Hepatic stellate cell (primary cell): ENCODE measurements at places on chromosomes 3 and 15.
A peak's percentile ranks its signal among the peaks of the same experiment; 100 is the strongest.

DNA sequence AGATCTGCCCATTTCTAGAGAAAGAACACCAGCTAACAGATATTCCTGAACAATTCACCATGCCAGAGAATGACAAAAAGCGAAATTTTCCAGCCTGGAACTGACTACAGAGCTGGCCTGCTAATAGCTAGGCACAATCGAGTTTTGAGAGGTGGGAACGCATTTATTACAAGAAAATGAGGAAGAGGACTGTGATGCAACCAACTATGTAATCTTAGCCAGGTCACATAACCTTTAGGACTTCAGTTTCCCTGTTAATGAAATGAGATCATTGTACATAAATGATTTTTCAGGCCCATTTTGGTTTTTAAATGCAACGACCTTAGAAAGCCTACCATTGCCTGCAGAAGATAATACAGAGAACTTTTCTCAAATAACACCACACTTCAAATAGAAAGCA lies 72.1 kb upstream of the SETMAR start:
- no peak for DNase-seq

GRCh38 chr3:108396336-108396735 lies 100.0 kb downstream of the HHLA2 start:
- DNase-seq, result no peak

DNA sequence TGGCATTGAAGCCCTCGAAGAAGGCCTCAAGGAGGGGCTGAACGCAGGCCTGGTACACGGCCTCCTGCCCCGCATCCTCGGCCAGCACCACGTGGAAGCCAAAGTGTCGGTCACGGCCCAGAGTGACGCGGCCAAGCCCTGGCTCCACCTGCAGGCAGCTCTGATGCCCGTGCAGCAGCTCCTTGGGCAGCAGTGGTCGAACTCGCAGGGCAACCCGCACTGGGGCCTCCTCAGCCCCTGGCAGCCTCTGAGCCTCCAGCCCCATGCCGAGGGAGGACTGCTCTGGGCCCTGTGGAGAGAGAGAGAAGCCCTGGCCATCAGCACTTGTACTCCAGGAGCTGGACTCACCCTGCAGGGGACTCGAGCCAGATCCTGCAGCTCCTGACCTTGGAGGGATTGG lies 2.6 kb downstream of the KIF7 start:
- no peak for DNase-seq

GRCh38 chr15:88799341-88799740 lies 3.9 kb upstream of the ACAN start:
- DNase-seq, result no peak

DNA sequence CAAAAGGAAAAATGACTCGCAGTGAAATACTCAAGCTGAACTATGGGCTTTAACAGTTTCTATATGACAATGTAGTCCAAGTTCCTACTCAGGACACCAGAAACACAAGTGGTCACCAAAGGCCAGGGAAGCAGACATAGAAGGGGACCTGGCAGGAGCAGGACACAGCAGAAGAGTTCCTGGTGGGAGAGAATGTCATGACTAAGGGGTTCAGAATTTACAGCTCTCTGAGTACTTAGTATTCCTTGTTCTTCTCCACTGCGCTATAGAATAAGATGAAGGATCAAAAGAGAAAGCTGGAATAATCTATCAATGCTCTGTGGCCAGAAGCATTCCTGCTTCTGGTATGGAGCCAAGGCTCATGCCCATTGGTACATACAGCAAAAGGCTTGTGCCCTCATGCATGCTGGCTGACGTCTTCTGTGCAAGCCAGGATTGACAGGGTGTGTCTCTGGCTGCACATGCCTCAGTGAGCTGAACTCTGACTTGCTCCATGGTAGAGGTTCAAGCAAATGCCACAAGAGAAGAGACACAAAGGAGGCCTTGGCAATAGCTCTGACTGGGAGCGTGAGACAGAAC lies 128.7 kb upstream of the SLC2A2 start:
- no peak for DNase-seq

DNA sequence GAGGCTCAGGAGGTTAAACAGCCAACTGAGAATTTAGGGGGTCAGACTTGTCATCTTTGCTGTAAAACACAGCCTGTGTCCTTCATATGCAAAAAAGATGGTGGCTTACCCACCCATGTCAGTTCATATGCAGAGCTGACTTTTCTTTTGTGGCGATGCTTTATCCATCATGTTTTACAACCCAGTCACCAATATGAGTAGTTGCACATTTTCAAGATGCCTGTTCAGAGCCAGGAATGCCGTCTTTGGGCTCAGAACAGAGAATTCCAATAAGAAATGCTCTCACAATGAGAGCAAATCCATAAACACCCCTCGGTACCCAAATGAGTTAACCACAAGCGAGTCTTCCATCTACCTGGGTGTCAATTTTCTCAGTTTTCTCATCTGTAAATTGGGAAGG lies 83.6 kb downstream of the TIGIT start:
- no peak for DNase-seq

GRCh38 chr3:48064292-48064829 lies 48.1 kb upstream of the MAP4 start:
- DNase-seq, result no peak

DNA sequence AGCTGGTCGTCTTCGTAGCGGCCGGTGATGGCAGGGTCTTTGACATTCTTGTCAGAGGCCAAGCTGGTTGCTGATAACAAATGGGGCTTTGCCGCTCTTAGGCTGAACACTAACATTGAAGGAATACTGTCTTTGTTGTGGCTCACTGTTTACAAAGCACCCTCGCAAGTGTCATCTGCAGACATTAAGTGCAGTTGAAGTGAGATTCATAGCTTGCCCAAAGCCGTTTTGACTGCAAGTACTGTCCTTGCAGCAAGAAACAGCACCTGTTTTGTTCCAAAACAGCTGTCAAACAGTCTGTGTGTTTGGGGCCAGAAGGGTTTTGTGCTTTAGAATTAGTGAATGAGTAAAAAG lies 568 bp downstream of the SENP2 start:
- DNase-seq, result no peak

GRCh38 chr15:35491999-35492398 lies 54.0 kb downstream of the DPH6 start:
- DNase-seq, result no peak

DNA sequence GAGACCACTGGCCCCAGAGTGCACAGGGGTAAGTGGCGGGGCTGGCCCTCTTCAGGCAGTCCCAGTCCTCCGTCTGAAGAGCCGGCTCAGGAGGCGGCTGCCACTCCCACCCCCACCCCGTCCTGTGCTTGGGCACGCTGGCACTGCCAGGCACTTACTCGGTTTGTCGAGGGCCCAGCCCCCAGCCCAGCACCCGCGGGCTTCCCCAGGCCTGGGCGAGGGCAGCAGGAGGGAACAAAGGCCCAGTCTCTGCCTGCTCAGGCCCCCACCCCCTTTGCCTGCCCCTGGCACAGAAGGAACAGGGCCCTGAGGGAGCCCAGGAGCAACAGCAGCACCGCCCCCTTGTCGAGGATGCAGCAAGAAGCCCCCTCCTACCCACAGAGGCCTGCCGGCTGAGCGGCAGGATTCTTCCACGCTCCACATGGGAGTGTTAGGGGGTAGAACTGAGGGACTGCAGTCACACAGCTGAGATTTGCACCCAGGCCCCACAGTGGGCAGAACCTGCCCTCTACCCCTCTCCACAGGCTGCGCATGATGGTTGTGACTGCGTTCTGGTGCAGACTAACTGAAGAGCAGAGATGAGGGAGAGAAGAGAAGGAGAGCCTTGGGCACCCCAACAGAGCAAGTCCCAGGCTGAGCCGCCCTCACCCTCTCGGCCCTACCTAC lies 8.9 kb downstream of the DUSP7 start:
- DNase-seq, result no peak

GRCh38 chr3:66465587-66465986 lies 35.2 kb downstream of the LRIG1 start:
- DNase-seq, result no peak

DNA sequence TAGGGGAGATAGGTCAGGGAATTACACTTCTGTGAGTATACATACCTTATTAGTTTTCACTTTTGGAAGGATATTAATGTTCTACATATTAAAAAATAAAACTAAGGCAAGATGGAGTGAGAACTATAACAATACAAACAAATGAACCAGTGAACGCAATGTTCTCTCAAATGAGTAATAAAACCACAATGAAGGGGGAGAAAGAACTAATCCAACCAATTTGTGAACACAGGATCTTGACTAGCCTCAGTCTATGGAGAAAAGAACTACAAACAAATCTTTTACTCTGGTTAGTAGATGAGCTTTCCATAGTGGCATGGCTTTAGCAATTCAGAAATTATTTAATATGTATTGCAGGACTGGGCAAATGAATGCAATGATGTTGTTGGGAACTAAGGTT lies 26.9 kb upstream of the ATOSA start:
- DNase-seq, result no peak

GRCh38 chr3:146894406-146894805 lies 289.3 kb upstream of the PLSCR5 start:
- no peak for DNase-seq

DNA sequence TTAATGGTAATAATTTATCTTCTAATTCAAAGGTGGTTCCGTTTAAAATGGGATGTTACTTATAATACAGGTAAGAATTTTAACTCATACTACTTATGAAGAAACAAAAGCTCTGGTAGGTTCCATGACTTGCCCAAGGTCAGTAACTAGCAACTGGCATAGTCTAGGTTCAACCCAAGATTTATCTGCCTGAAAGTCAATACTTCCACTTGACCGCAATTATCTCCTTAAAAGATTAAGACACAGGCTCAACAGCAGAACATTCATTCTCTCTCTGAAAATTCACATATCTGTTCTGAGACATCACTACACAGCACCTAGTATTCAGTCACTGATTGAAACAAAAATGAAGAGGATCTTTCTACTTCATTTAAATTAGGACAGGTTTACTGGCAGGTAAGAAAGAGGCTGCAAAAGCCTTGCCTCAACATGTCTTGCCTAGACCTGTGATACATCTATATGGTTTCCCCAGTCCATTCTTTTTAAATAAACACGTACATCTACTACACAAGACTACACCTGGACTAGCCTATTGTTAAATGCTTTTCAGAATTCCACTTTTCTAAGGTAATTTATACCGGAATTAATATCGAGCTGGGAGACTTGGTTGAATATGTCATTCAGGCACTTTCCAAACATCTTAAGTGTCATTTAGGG lies 1.2 kb downstream of the CSNK1G1 start:
- DNase-seq, result no peak

- no peak for DNase-seq
These were observed 12.7 kb upstream of the OXSR1 start for GRCh38 chr3:38152609-38153008.

GRCh38 chr15:71448688-71449114 lies 333.4 kb downstream of the THSD4 start:
- peak; percentile 24 for DNase-seq
